ENCODE measurements at places on chromosomes 11 and 22. TPM values are rescaled to one million over a fixed set of nuclear protein-coding genes. Genes with fewer than 3 reads are reported as not detected.

DNA sequence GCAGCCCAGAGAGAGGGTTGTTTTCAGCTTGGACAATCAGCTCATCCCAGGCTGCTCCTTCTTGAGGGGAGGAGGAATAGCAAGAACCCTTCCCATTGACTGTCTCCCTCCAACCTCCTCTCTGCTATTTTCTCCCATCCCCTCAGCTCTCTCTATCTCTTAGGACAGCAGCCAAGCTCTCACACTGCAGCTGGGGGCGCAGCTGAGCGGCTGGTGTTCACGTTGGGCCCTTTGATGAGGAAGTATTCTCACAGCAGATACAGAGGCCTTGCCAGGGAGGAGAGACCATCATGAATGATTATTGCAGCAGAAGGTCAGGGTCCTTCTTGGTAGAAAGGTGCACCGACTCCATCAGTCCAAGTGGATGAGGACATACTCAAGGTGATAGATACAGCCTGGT is 26.5 kb upstream of the CADM1 start:
- no peaks in the 10 kb centered on the region for H3K36me3 ChIP-seq
- H3K4me1 ChIP-seq = no peaks in the 10 kb centered on the region
- no peak overlapping the region for H3K4me3 ChIP-seq
- no peak overlapping the region for H3K27ac ChIP-seq
- peaks cover 4% of the 10 kb centered on the region for H3K27me3 ChIP-seq

DNA sequence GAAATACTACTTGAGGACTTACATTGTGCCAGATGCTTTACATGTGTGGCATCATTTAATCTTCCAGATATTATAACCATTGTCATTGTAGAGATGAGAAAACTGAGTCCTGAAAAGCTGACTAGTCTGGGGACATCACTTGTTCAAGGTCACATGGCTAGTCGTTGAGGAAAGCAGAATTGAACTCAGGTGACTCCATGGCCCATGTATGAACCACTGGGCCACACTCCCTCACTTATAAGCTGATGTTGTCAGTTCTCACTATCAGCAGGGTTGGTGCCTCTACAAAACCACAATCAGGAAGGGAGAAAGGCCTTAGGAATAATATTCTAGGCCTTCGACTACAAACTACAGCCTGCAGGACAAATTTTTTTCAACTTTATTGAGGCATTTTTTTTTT is 26.1 kb upstream of the ADA2 start:
- no peaks in the 10 kb centered on the region for H3K4me1 ChIP-seq
- H3K27me3 ChIP-seq = no peaks in the 10 kb centered on the region
- DNase-seq = no peak
- no peaks in the 10 kb centered on the region for H3K36me3 ChIP-seq
- H3K27ac ChIP-seq = no peak overlapping the region

GRCh38 chr11:61957021-61957770 is 7.0 kb downstream of the BEST1 start:
- H3K4me3 ChIP-seq = no peak overlapping the region
- peaks cover 11% of the 10 kb centered on the region for H3K4me1 ChIP-seq
- H3K27me3 ChIP-seq = peaks cover 2% of the 10 kb centered on the region
- H3K36me3 ChIP-seq = no peaks in the 10 kb centered on the region
- peak; percentile 57 for DNase-seq

DNA sequence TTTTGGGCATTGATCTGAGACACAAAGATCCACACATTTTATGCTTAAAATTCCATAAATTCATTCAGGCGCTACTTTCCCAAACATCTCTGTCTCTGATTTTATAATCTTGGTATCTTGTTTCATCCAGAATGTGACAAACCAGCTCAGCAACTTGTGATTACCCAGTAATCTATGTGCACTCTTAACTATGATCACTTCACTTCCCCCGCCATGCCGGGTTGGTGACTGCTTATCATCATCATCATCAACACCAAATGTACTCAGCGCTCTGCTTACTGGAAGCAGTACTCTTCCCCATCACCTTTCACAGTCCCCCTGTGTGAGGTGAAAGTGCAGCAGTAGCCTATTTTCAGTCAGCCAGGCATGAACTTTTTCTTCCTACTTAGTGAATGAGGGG is 15.2 kb upstream of the MMP7 start:
- no peaks in the 10 kb centered on the region for H3K36me3 ChIP-seq
- peak overlapping the region; percentile 46 for H3K27ac ChIP-seq
- H3K27me3 ChIP-seq = peaks cover 24% of the 10 kb centered on the region
- no peak overlapping the region for H3K4me3 ChIP-seq
- peaks cover 22% of the 10 kb centered on the region for H3K4me1 ChIP-seq

DNA sequence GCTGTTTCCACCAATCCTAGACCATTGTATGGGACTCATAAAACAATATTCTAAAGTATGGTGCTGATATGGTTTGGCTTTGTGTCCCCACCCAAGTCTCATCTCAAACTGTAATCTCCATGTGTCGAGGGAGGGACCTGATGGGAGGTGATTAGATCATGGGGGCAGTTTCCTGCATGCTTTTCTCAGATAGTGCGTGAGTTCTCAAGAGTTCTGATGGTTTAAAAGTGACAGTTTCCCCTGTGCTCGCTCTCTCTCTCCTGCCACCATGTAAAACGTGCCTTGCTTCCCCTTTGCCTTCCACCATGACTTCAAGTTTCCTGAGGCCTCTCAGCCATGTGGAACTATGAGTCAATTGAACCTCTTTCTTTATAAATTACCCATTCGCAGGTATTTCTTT is 29.2 kb upstream of the FEZ1 start:
- H3K27ac ChIP-seq = no peak overlapping the region
- H3K27me3 ChIP-seq = no peaks in the 10 kb centered on the region
- H3K4me3 ChIP-seq = no peak overlapping the region
- H3K36me3 ChIP-seq = peaks cover 14% of the 10 kb centered on the region

- no peak for DNase-seq
- peaks cover 11% of the 10 kb centered on the region for H3K27me3 ChIP-seq
- no peaks in the 10 kb centered on the region for H3K36me3 ChIP-seq
- H3K4me1 ChIP-seq = peaks cover 44% of the 10 kb centered on the region
- H3K4me3 ChIP-seq = peak overlapping the region; percentile 88
- H3K27ac ChIP-seq = peak overlapping the region; percentile 74
These were observed 1.3 kb downstream of the PHRF1 start for GRCh38 chr11:577611-577894.

DNA sequence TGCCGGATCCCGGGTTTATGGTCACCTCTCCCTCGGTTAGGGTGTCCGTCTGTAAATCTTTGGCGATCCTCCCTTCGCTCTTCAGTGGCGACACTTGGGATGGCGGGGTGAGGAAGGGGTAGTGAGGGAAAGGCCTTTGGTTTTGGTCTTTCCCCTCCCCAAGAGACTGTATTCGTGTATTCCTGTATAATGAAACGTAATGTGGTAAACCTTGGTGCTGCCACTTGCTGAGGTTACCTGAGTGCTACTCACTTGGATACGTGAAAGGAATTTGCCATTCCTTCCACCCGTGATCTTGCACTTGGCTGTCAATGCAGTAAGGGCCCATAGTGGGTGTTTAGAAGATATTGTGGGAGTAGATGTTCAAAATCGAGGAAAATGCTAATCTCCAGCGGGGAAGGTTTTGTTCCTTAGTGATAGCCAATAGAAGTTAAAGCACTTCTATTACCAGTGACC is 578 bp upstream of the NUP160 start:
- H3K27ac ChIP-seq = peak overlapping the region; percentile 94
- no peaks in the 10 kb centered on the region for H3K27me3 ChIP-seq
- no peak for DNase-seq
- peaks cover 9% of the 10 kb centered on the region for H3K36me3 ChIP-seq

GRCh38 chr11:96293598-96294021 is 49.4 kb downstream of the MAML2 start:
- no peak for DNase-seq
- peak overlapping the region; percentile 81 for H3K27ac ChIP-seq
- peak overlapping the region; percentile 70 for H3K4me3 ChIP-seq
- H3K4me1 ChIP-seq = peaks cover 39% of the 10 kb centered on the region

DNA sequence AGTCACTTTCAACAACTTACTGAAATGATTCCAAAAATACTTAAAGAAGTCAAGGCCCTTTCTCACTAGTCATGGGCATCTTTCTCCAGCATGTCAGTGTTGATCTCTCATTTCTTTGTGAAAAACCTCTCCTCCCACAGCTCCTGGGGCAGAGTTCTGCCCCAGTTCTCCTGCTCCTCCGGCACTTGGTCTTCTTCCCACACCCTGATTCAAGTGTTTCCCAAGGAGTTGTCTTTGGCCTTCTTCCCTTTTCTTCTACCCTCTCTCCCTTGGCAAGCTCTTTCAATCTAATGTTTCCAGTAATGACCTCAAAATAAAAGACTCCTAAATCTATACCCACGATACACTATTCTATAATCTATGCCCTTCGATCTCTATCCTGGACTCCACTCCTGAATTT is 42.1 kb upstream of the CCDC34 start:
- H3K36me3 ChIP-seq = no peaks in the 10 kb centered on the region
- no peaks in the 10 kb centered on the region for H3K27me3 ChIP-seq
- H3K27ac ChIP-seq = no peak overlapping the region
- no peak for DNase-seq

DNA sequence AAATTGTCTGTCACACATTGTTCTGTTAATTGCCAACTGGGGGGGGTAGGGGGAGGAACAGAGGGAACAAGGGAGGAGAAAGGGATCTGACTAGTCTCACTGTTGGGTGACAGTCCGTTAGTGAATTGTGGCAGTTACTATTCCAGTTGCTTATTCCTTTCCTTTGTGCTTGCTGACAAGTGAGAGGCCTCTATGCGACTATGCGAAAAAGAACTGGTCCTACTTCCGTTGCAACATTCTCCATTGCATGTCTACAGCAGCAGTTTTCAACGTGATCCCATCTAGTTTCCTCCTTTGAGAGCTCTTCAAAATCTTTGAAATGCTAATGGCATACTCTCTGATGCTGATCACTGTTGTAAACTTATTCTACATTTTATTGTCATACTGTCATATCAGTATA is 672.2 kb downstream of the LRRC4C start:
- no peak overlapping the region for H3K27ac ChIP-seq
- H3K36me3 ChIP-seq = no peaks in the 10 kb centered on the region
- H3K27me3 ChIP-seq = no peaks in the 10 kb centered on the region
- no peak overlapping the region for H3K4me3 ChIP-seq
- no peak for DNase-seq
- no peaks in the 10 kb centered on the region for H3K4me1 ChIP-seq

The OR51D1 gene
- total RNA-seq = not detected

GRCh38 chr22:48511781-48512327 is 1315.8 kb downstream of the BRD1 start:
- no peaks in the 10 kb centered on the region for H3K4me1 ChIP-seq
- H3K4me3 ChIP-seq = no peak overlapping the region
- DNase-seq = no peak
- no peaks in the 10 kb centered on the region for H3K36me3 ChIP-seq

GRCh38 chr11:34012734-34013133 is 38.8 kb upstream of the CAPRIN1 start:
- DNase-seq = no peak
- H3K4me3 ChIP-seq = no peak overlapping the region
- H3K36me3 ChIP-seq = no peaks in the 10 kb centered on the region
- H3K27me3 ChIP-seq = peaks cover 3% of the 10 kb centered on the region
- no peak overlapping the region for H3K27ac ChIP-seq

The YPEL1 gene
- 14.2 TPM for total RNA-seq

- H3K4me3 ChIP-seq = peak overlapping the region; percentile 93
- no peak for DNase-seq
- no peaks in the 10 kb centered on the region for H3K27me3 ChIP-seq
- peaks cover 5% of the 10 kb centered on the region for H3K36me3 ChIP-seq
These were observed 2.9 kb upstream of the CTSC start for GRCh38 chr11:88340366-88340935.

The KCNJ4 gene
- total RNA-seq = not detected

The OR4B1 gene
- total RNA-seq = not detected

All from natural killer cell treated with Interleukin-12 subunit alpha and Interleukin-12 subunit beta and Interleukin-15 and Interleukin-18, amount 100 ng/mL, for 72 hours (primary cell).